ENCODE measurements at places on chromosomes 3 and 15.

GRCh38 chr3:71047616-71048531 lies 535.7 kb downstream of the FOXP1 start:
- no peak for DNase-seq

GRCh38 chr15:63933522-63933921 lies 99.8 kb upstream of the HERC1 start:
- no peak for DNase-seq

DNA sequence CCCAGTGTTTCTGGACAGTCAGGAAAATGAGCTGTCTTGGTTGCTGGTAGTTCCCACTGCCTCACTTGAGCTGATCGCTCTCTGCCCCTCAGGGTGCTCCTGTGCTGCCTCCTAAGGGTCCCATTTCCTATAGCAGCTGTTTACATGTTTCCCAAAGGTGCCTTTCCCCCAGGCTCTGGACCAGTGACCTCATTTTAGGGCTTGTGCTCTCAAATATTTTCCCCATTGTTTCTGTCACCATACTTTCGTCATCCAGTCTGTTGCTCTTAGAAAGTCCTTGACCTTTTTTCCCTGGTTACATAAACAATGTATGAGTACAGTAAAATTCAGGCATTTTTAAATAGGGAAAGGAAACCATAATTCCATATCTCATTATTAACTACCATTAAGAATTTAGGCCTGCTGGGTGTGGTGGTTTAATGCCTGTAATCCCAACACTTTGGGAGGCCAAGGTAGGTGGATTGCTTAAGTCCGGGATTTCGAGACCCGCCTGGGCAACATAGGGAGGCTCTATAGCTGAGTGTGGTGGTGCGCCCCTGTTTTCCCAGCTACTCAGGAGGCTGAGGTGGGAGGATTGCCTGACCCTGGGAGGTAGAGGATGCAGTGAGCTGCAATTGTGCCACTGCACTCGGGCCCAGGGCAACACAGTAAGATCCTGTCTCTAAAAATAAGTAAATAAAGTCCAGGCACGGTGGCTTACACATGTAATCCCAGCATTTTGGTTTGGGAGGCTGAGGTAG lies 11.7 kb downstream of the RAD54L2 start:
- no peak for DNase-seq

DNA sequence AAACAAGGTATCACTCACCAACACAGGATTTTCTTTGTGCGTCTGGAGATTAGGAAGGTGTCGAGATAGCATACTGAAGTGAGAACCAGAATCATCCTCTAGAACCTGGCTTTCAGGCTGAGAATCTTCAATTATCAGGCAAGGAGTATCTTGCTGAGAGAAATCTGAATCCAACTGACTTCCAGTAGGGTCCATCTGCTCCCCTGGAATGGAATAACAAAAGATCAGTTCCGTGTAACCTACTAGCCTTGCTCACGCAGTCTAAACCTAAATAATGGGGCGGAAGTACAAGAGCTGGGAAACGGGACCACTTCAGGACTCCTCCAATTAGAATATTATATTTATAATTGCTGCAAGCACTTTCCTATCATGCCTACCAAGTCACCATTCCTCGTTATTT lies 690 bp downstream of the TP53BP1 start:
- DNase-seq, result no peak

DNA sequence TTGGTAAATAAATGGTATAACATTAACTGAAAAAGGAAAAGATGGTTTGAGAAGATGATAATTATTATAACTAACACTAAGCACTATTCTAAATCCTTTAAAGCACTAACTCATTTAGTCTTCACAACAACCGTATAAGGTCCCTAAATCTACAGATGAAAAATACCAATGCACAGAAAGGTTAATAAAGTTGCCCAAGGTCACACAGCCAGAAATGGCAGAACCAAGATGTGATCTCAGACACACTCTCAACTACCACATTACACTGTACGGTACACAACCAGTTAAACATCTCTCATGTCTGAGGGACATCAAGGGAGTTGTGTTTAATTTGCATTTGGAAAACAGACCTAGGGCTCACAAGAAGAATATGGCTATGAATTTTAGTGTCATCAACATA lies 23.1 kb downstream of the RAB27A start:
- no peak for DNase-seq

DNA sequence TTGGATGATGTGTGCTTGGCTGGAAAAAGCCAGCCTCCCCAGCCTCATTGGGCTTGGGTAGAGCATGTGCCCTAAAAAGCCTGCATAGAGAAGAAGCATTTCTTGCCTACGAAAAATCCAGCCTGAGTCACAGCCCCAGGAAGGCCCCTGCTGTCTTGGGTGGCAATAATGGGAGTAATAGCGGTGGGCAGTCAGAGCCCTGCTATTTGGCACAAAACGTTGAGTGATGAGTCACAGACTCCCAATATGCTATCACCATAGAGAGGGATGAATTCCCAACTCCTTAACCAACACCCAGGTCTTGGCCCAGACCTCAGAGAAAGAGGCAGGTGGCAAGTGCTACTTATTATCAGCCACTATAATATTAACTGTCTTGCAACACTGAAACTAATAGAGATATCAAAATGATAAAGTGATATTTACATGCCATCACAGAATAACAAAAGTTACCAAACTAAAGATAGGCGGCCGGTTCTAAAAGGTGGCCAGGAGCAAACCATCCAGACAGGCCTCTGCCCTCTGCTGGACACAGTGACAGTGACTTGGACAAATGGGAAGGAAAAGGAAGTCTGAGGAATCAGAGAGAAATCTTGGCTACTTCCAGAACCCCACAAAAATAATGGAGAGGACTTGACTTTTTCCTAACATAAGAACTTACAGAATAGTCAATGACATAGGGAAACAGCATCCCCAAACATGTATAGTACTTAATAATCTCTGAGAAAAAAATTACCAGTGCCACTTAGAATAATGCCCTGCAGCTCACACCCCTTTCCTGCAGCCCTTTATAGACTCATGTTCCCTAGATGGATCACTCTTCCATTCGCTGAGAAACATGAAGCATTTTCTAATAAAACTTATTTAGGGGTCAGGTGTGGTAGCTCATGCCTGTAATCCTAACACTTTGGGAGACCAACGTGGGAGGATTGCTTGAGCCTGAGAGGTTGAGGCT lies 51.9 kb upstream of the MUC13 start:
- DNase-seq, result no peak

DNA sequence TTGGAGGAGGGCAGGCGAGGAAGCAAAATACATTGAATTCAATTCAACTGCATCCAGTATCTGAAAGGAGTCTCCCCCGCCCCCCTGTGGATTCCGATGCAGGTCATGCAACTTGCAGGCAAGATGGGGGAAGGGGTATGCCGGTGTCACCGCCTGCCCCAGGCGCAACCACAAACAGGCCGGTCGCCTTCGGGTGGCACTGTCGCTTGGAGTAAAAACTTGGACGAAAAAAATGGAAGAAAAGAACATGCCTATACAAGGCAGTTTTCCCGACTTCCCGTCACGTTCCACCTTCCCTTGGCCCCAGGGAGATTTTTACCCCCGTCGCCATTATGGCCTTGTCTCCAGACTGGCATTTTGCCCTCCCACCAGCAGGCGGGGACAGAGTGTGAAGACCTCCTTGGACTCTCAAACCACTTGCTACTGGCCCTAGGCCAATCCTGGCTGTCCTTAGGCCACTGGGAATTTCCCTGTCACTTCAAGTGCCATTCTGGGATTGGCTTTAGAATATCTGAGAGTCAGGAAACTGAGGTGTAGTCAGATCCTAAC lies 1.6 kb upstream of the NTRK3 start:
- DNase-seq, result no peak

DNA sequence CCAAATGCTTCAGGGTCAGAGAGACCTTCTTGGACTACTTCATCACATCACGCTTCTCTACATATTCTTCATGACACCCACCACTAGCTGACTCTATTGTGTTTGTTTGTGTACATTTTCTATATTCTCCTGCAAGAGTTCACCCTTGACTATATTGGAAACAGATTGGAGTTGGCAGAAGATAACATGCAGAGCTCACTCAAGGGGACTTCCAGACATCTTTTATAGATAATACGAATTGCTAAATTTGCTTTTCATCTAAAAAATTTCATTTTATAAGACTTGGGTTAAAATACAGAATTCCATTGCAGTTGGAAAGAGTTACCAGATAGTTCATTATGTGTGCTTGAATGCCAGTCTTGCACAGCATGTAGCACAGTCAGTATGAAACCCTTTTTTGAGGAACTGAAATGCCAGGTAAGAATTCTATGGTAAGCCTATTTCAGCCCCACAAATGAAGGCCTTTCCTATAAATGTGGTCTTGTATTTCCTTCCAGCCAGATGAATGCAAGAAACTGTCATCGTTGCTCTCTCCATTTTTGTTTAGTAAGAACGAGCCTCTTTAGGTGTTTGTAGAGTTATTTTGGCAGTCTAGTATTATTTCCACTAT lies 177.6 kb downstream of the GHSR start:
- DNase-seq, result no peak

Measured in stimulated activated CD4-positive, alpha-beta T cell treated with anti-CD3 and anti-CD28 coated beads, Interleukin-15, amount 100 ng/mL, for 48 hours (primary cell).